ENCODE measurements at places on chromosomes 7 and 10.
A peak's percentile ranks its signal among the peaks of the same experiment; 100 is the strongest.

GRCh38 chr7:115724400-115725056 lies 306.0 kb downstream of the TFEC start:
- DNase-seq: no peak

- no peak for DNase-seq
These were observed 10.2 kb downstream of the HIPK2 start for GRCh38 chr7:139767561-139767982.

DNA sequence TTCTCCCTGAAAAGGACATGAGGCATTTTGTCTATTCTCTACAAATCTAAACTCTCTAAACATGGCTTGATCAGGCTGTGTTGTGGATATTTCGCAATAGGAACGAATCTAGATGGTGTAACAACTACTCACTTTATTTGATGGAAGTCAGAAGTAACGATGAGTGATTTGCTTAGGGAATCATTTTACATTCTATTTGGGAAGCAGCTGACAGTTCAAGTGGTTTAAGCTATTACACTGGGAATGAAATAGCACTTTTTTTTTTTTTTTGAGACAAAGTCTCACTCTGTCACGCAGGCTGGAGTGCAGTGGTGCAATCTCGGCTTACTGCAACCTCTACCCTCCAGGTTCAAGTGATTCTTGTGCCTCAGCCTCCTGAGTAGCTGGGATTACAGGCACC lies 44.1 kb downstream of the NPY start:
- no peak for DNase-seq

- DNase-seq: no peak
These were observed 80.8 kb upstream of the UNC5B start for GRCh38 chr10:71131508-71132088.

DNA sequence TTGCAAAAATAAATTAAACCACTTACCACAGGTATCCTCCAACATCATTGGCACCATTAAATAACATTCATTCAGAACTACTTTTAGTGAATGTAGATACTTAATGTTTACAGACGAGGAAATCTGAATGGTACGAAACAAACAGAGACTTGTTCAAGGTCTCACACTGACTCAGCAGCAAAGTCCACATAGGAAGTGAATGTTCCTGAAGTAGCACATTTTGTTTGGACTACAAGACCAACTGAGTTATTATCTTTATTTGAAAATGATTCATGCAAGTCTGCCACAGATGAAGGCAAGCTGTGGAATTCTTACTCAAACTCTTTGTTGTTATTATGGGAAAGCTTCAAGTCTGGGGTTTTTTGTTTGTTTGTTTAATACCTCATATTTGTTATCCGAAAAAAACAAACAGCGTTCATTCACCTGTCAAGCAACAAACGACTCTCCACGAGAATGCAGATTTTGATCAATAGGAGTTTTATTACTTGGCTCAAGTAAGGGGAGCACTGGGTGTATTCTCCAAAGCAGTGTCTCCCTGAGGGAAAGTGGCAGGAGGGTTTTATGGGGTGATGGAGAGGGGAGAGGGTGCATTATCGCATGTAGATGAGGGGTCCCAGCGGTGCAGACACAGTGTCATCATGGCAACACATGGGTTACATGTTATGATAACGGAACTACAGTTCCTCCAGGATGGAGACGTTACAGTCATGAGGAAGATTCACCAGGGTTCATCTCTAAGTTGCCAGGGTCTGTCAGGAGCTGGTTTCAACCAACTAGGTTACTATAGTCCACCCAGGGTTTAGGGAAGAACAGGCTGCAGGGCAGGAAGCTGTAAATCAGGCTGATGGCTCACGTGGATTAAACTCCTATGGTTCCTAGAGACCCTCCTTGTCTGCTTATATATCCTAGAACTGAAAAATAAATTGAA lies 147.7 kb upstream of the AKR1E2 start:
- peak; percentile 98 for DNase-seq

- DNase-seq: no peak
These were observed 82.1 kb downstream of the VIPR2 start for GRCh38 chr7:159062569-159062968.

DNA sequence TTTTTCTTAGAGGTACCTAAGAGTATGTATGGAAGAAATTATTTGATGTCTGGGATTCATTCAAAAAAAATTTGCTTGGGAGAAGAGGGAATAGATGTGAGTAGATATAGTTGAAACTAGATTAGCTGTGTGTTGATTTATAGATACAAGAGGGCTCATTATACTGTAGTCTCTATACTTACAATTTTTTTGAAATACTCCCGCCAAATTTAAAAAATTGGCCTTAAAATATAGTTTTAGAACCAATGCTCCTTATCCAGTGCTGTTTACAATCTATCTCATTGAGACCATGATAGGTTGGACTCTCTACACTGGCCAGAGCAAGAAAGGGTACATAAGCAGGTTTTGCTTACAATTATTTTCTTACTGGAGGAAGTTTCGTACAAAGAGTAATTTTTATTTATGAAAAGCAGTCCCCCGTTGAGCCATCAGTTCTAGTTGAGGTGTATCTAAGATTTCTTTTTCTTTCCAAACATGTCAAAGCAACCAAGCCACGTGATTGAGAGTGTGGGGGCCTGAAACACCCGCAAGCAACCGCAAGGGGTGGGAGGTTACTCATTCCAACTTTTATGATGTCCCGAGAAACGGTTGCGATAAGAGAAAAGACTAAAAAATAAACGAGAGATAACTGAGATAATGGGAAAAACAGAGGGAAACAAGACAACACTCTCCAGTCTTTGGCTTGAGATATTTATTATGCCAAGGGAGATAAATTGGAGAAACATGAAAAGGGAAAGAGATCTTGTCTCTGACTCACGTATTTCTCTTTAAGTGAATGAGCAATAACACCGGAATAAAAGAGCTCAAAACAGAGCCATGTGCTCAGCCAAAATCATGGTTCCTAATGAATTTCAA lies 729.2 kb downstream of the LRMDA start:
- no peak for DNase-seq

- DNase-seq: no peak
These were observed 421.9 kb downstream of the PTPRN2 start for GRCh38 chr7:158165711-158166110.

DNA sequence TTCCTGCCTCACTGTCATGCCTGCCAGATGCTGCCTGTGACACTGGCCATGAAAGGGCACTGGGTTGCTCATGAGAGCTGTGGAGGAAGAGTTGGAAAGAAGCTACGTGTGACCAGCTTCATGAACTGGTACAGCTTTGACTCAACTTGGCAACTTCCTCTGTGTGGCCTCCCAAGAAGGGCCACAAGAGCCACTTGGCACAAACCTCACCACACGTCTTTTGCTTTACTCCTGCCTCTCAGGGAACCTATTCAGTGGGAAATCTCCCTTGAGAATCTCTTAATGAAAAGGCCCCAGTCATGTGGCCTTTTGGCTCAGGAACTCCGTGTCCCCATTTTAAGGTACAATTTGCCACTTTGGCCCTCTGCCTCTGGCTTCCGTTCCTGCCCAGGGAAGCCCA lies 54.5 kb downstream of the FRMD4A start:
- DNase-seq: no peak

- no peak for DNase-seq
These were observed 57.2 kb downstream of the ENTPD1 start for GRCh38 chr10:95813054-95813685.

- DNase-seq: no peak
These were observed 50.0 kb upstream of the BET1 start for GRCh38 chr7:94054130-94054529.

GRCh38 chr10:14353291-14353913 lies 22.7 kb upstream of the FRMD4A start:
- DNase-seq: no peak

- peak; percentile 73 for DNase-seq
These were observed 107.3 kb downstream of the AHR start for GRCh38 chr7:17405786-17406185.

GRCh38 chr7:77337456-77337990 lies 78.6 kb downstream of the GSAP start:
- DNase-seq: no peak

DNA sequence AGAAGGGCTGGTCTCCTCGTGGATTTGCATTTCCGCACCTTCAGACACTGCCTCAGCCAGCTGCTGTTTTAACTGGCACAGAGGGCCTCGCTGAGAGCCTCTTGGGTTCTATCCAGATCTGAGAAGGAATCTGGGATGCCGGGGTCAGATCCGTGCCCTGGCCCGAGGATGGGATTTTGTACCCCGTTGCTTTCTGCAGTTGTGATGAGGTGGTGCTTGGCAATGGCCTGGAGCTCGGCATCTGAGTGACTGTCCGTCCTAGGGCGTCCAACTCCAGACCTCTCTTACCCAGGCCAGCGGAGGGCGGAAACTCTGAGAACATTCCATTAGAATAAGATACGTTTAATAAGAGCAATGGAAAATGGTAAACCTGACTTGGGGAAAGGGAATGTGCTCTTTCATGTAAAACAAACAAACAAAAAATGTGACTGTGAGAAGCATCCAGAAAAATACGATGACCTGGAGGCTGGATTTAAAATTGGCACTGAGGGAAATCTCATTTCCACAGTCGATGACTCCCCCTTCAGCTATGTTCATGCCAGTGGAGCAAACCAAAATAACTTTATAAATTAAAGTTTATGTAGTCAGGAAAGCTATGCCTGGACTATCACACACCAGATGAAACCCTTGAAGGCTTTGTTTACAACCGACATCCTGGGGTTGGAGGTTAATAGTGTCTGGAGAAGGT lies 39.6 kb downstream of the GRK5 start:
- DNase-seq: no peak

DNA sequence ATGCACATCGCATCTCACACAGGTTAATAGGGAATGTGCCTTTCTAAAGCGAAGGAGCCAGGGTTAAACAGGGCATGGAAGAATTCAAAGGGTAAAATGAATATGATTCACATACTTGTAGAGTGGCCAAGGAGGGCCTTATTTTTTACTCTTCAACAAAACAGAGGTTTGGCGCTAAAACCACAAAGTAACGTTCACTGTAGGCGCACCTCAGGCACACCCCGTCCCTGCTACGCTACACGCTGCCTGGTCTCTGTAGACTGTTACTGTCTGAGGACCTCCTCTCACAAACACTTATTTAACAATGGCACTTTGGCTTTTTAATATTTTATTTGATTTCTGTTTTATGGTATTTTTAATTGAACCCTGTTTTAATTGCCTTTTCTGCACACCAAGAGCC lies 462.1 kb upstream of the GALNT17 start:
- DNase-seq: no peak

DNA sequence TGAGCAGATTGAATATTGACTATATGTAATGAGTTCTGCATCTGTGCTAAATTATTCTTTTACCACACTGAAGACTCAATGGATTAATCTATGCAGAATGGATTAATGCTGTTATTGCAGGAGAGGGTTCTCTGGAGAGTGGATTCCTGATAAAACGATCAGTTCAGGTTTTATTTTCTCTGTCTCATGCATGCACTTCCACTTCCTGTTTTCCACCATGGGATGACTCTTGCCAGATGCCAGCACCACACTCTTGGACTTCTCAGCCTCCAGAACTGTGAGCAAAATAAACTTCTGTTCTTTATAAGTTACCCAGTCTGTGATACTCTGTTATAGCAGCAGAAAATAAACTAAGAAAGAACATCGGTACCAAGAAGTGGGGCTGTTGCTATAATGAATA lies 207.5 kb downstream of the KCND2 start:
- no peak for DNase-seq

- no peak for DNase-seq
These were observed 195.5 kb upstream of the PHYHIPL start for GRCh38 chr10:58980826-58981415.

- DNase-seq: no peak
These were observed 6.0 kb downstream of the ASB10 start for GRCh38 chr7:151181011-151181431.

DNA sequence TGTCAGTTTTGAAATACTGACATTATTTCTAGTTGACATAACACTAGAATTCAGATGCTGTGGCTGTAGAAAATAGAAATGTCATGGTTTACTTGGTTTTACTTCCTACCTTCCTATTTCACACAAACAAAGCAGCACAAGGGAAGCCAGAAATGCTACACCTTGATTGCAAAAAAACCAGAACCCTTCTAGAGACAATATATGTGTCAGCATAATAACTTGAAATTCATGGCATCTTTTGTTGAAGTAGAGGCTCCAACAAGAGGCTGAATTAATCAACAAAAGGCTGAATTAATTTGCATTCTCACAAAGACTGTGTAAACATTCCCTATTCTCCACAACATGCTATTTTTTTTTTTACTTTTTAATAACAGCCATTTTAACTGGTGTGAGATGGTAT lies 25.2 kb downstream of the ZNF117 start:
- DNase-seq: no peak

DNA sequence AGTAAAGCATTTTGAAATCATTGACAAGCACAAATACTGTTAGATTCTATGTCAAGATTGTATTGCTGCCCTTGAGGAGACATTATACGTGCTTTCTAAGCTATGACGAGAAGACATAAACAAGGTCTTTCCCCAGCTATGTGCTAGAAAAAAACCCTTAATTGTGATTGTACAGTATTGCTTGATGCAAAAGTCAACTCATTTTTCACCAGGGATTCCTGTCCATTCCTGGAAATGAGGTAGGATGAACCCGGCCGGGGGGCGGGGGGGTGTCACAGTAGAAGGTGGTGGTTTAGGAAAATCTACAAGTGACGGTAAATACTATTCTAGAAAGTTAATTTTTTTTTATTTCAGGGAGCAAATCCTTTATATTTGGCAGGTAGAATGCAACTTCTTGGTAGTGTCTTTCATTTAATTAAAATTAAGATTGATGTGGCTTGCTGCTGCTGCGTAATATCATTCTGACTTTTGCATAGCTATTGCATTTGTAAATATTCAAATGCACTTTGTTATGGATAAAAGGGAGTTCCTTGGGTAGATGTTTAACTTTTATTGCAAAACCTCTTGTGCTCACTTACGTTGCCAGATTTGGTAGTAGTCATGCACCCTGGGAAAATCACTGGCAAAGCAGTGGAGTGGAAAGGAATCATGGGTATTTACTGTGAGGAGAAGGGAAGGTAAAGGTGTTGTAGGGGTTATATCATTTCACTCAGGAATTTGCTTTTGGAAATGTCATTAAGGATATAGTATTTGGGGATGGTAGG lies 164.4 kb upstream of the PRPS1L1 start:
- no peak for DNase-seq

DNA sequence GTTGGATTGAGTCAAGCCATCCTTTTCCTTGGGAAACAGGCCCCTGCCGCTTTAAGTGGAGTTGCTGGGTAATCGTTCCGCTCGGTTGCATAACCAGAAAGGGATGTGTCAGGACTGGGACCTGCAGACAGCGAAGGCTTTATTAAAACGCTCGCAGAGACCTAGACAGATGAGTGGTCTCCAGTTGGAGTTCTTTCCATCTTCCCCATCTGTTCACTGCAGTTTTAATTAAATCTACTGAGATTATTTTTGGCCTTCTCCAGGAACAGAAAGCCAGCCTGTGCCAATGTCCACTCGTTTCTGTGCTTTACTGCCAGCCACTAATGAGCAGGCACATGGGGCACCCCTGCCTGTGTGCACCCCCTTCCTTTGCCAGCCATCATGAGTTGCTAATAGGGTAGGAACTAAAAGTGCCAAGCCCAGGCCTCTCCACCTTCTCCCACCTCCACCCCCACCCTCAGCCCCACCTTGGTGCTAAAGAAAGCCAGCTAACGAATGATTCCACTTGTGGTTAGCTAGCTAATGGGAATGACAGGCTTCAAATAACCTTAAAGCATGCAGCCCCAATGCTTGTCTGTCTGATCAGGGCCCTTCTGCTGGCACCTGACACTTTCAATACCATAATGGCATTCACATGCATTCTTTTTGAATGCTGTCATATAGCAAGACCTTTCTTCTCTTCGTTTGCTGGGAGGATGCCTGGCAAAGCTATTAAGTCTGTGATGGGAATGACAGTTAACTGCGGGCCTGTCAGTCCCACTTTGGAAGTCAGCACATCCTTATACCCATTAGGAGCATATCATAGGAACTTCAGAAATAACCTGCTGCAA lies 556.8 kb upstream of the GALNT17 start:
- DNase-seq: no peak

- DNase-seq: no peak
These were observed 48.2 kb downstream of the GOT1 start for GRCh38 chr10:99382176-99382575.
